Midbrain (tissue), 1 donor: ENCODE measurements at places on chromosomes 7 and 10.
A peak's percentile ranks its signal among the peaks of the same experiment; 100 is the strongest.

GRCh38 chr7:104296266-104296665, 32.1 kb upstream of the LHFPL3 start:
- DNase-seq, result no peak

DNA sequence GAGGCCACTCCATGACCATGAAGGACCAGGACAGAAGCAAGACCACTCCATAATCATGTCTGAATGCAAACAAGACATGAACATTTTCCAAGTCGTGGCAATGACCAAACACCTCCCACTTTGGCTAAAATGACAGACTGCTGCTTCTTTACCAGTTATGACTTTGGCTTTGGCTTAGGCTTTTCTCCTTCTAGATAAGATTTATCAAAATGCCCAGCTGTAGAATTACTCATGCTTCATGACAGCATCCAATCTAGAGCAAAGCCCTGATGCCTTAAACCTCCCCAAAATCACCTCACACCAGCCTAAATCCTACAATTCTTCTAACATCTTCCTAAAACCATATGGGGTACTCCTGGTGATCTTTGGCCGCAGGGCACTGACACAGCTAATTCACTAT, 102.1 kb downstream of the VPS41 start:
- DNase-seq, result no peak

GRCh38 chr10:110733218-110733952, 89.2 kb downstream of the RBM20 start:
- peak; percentile 11 for DNase-seq

DNA sequence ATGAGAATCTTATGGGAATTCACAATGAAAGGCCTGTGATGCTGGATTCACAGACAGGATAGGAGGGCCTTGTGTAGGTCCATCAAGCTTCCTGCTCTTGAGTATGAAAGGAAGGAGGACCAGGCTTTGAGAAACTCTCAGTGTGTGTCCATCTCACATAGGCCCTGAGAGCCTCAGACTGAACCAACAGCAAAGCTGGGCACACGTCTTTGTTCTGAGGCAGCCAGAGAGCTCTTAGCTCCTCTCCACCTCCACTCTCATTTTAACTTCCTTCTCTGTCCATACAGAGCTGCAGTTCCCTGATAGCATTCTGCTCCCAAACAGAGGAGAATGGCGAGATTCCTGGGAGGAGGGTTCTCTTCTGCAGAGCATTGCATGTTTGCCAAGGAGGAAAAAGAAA, 515.6 kb downstream of the CALN1 start:
- peak; percentile 43 for DNase-seq

- peak; percentile 48 for DNase-seq
Measured at GRCh38 chr7:42236976-42237810, at the start of gene GLI3. Gene GLI3 (minus strand): TSS chr7:42237209. CDS start chr7:42223253, 13,956 bp downstream.

- DNase-seq, result no peak
Measured at GRCh38 chr7:107122486-107122911, 46.3 kb upstream of the HBP1 start.

DNA sequence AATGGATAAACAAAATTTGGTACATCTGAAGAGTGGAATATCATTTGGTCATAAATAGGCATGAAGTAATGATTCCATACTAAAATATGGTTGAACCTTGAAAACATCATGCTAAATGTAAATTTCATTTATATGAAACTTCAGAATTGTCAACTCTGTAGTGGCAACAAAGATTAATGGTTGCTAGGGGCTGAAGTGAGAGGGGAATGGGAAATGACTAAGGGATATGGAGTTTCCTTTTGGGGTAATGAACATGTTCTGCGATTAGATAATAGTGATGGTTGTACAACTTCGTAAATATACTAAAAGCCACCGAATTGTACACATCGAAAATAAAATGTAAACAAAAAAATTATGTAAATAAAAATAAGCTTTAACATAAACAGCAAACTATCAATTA, 384.1 kb upstream of the STEAP1 start:
- no peak for DNase-seq

DNA sequence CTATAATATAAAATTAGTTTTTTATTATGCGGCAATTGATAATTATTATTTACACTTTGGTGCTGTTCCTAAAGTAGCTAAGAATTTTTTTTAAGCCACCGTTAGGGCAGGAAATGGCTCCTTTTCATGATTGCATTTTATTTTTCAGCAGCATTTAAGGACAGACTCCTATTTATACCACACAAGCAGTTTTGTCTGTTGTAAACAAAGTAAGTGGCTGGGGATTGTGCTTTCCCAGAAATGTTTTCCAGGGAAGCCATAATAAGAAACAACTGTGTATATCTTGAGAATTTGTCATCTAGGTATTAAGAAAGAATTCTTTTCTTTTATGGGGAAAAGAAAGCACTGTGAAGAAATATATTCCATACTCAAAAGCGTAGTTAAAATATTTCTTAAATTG, 232.0 kb downstream of the VTI1A start:
- DNase-seq, result peak; percentile 1

- DNase-seq, result no peak
Measured at GRCh38 chr10:130046591-130046990, 64.0 kb downstream of the C10orf143 start.

DNA sequence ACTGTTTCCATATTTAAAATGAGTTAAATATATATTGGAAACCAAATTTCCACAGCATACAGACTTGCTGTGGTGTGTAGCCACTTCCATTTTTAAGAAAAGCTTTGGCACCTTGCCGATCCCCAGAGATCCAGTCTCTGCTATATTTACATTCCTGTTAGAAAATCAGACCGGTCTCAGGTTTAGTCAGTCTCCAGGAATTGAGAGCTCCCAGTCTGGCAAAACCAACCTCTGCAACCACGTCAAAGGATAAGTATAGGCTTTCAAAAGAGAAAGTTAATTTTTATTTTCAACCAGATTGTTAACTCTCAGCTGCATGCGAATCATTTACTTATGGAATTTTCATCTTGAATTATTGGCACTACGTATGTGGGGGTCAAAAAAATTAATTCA, 28.2 kb downstream of the PUS7 start:
- no peak for DNase-seq
